SHP77 treated with DMSO at 0.1 percent for 48 hours (cell line): ENCODE measurements at places on chromosomes 7 and 10.

GRCh38 chr10:52755297-52756062, 17.1 kb downstream of the MBL2 start:
- DNase-seq = no peak

DNA sequence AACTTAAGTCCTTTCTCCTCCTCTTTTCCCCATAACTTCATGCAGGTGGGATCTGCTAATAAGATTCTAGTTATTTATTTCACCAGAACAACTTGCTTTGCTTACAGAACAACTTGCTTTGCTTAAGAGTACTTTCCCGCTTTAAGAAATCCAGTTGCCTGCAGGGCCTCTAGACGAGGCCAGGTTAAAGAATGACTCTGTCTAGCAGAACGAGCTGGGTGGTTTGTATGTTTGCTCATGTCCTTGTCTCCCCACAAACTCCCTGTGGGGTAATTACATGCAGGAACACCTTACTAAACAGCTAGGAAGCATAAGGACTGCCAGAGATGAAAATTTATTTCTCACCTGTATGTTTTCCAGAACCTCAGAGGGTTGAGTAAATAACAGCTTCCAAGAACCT, 8.8 kb upstream of the FZD8 start:
- DNase-seq = no peak

GRCh38 chr10:88086187-88086960, 222.9 kb downstream of the PTEN start:
- DNase-seq = no peak

DNA sequence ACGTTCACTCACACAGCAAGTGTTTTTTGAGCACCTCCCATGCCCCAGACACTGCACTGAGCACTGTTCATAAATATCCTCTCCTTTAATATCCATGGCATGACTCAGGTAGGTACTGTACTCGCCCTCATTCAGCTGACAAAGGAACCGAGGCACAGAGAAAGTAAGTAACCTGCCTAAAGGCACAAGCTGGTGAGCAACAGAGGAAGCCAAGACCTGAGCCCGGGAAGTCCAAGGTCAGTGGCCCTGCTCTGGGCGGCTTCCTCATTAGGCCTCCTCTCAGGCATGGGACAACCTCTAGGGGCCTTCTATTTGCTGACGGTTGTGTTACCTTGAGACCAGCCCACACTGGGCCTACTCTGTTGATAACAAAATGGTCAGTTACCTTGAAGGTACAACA, 45.1 kb upstream of the EZH2 start:
- no peak for DNase-seq

DNA sequence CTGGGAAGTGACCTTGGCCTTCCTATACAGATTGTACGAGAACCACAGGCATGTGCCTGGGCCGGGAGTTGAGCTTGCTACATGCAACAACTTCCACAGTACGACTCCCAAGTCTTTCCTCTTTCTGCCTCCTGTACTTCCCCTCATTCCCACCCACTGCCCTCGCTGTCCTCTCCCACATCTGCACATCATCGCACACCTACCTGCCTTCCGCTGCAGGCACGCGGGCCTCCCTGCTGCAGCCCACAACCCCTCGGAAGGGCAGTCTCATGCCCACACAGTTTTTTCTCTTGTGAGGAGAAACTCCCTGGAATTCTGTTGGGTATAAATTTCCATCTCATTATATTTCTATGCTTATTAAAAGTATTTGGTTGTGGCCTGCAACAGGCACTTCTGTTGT, 117.2 kb downstream of the ACTR3B start:
- DNase-seq = no peak

DNA sequence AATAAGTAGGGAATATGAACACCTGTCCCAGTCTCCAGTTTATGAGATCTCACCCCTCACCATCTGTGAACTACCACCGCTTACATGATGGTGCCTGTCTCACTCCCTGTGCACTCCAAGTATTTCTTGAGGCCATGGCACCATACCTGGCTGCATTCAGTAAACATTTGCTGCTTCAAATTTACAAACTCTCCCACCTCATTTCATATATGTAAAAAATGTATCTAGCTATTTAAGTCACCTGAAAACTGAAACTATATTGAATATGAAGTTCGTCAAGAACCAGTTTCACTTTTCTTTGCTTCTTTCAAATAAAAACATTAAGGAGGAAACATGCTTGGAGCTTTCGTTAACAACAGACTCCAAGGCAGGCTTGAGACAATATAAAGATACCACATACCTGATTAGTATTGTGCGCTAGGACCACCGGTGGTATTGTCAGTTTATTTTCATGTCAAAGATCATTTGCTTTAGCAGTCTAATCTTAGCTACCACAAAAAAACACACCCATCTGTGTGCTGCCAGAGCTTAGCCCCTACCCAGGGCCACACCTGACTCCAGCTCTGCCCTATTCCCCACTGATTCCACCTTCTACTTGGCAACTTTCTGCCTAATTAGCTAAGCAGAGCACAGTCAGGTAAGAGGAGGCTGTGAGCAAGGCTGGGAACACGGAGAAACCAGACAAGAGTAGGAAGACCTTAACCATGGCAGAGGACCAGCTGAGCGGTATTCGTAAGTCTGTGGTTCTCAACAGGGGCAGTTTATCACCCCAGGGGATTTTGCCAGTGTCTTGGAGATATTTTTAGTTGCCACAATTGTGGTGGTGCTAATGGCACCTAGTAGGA, 92.0 kb downstream of the ZFAND4 start:
- DNase-seq = no peak

DNA sequence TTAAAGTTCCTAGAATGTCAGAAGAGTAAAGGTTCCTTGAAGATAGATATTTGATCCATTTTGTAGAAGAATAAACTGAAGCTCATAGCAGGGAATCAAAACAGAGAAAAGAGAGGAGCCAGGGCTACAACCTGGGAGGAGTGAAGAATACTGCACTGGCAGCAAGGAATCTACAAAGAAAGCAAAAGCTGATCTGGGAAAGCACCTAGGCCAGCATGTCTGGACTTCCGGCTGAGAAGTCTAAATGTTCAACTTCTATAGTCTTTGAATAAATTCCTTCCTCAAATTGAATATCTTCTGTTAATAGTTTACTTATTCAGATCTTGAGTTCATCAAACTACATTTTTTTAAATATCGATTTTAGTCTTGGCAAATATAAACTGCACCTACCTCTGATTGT, 78.2 kb downstream of the VPS41 start:
- no peak for DNase-seq

DNA sequence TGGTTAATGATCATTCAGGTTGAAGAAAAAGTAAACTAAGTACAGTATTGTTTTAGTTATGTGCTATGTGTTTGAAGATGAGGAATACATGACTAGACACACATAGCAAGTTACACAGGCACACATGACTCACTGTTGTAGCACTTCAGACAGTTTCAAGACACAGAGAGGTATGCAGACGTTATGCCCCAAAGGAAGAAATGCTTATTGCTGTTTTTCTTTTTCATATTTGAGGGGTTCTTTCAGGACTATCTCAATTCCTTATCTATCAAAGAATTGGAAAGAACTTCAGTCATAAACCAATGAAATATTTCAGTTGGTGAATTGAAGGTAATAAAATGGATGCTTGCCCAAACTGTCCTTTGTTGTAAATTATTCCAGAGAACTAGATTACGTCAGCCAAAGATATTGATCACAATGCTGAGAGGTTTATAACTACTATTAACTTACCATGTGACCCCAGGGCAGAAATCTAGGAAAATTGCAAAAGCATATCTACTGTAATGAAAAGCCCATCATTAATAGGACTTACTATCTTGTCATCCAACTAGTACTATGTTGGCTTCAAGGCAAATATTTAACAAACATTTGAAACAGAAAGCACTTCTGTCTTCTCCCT, 61.2 kb upstream of the CAPZA2 start:
- no peak for DNase-seq

GRCh38 chr7:141377906-141378305, 173.3 kb upstream of the AGK start:
- no peak for DNase-seq

- no peak for DNase-seq
Observed at GRCh38 chr7:65449505-65449852, 75.8 kb downstream of the ZNF92 start.

DNA sequence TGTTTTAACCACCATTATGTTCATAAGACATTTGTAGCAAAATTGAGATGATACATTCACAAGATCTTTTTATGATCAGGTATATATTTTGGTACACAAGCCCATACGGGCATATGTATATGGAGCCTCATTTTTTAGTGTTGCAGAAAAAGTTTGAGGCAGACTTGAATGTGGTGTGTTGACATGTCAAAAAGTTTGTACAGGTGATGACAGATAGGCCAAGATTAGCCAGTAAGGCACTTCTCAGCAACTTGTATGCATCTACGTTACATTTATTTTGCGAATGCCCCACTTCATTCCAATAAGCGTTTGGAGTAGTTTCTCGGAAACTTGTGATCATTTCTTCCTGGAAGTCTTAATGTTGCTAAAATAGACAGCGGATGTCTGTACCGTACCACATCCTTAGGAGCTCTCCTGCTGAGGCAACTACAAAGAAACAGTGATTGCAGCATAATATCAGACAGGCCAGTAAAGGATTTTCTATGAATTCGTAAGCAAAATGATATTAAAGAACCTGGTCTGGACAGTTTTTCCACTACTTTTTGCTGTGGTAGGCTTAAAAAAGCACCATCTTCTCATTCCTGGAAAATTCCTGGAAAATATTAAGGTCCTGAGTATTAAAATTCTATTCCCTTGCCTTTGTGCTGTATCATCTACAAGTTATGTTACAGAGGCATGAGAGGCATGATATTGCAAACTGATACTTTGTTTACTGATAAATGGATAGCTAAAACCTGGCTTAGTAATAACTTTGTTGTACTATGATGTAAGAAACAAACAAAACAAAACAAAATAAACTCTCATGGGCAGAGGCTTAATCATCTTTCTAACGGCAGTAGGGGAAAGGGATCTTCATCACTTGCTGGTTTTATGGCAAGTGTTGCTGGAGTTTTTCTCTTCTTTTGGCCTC, 153.6 kb downstream of the HDAC9 start:
- DNase-seq = no peak
